CD4-positive, alpha-beta T cell treated with Interferon gamma for 1 hour (primary cell): ENCODE measurements at places on chromosomes 4 and X.

DNA sequence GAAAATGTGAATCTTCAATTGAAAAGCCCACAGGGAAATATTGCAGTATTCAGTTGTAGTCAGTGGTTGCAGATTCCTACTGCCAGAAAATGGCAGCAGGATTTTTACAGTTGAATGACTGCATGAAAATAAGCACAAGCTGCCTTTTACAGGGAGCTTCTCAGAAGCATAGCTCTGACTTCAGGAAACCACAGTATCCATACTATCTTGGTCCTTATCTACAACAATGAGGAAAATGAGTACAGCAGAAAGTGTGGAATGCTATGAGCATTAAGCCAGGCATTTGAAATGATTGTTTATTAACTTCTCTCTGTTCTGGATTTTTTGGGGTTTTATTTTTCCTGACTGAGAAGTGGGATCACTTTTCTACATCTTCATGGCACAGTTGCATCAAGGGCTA, 34.6 kb upstream of the PRRG1 start:
- no peak for DNase-seq

GRCh38 chrX:78327370-78328086, at the start of gene CYSLTR1:
TSS of gene CYSLTR1 (minus strand) at chrX:78327611. CDS start at chrX:78273746, 53,865 bp downstream.
- DNase-seq: peak; percentile 1

- no peak for DNase-seq
These were observed 5.9 kb downstream of the BCOR start for GRCh38 chrX:40091691-40092421.

DNA sequence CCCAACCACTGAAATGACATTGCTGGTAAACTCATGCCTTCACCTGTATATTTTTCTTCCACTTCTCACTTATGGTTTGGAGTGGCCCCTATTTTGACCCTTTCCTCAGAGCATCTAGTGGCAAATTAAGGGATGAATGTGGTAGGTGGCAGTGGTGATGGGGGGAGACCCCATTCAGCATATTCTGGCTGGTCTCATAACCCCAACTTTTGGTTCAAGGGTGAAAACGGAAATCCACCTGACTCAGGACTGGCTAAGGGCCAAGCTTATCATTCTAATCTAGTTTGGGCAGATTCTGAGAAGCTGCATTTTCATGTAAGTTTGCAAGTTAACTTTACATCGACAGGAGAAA, 47.0 kb upstream of the NSUN7 start:
- DNase-seq: no peak

DNA sequence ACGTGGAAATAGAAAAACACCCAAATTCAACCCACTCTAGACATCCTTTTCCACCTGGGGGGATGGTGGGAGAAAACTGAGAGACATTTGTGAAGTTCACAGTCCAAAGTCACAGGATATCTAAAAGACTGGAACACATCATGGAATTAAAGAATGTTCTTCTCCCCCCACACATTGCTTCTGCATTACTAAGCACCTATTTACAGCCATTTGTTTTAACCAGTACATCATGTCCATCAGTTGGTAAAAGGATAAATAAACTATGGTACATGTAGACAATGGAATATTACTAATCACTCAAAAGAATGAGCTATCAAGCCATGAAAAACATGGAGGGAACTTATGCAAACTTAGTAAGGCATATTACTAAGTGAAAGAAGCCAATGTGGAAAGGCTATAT, 185.5 kb upstream of the ANXA10 start:
- DNase-seq: no peak

DNA sequence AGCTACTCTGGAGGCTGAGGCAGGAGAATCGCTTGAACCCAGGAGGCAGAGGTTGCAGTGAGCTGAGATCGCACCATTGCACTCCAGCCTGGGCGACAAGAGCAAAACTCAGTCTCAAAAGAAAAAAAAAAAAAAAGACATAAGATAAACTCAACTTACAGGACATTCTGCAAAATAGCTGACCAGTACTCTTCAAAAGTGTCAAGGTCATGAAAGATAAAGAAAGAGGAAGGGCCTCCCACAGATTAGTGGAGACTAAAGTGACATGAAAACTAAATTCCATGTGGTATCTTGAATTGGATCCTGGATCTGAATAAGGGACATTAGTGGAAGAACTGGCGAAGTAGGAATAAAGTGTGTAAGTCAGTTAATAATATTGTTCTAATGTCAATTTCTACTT, 63.3 kb downstream of the ZNF182 start:
- DNase-seq: no peak

GRCh38 chrX:38768079-38768478, 33.2 kb upstream of the MID1IP1 start:
- no peak for DNase-seq

DNA sequence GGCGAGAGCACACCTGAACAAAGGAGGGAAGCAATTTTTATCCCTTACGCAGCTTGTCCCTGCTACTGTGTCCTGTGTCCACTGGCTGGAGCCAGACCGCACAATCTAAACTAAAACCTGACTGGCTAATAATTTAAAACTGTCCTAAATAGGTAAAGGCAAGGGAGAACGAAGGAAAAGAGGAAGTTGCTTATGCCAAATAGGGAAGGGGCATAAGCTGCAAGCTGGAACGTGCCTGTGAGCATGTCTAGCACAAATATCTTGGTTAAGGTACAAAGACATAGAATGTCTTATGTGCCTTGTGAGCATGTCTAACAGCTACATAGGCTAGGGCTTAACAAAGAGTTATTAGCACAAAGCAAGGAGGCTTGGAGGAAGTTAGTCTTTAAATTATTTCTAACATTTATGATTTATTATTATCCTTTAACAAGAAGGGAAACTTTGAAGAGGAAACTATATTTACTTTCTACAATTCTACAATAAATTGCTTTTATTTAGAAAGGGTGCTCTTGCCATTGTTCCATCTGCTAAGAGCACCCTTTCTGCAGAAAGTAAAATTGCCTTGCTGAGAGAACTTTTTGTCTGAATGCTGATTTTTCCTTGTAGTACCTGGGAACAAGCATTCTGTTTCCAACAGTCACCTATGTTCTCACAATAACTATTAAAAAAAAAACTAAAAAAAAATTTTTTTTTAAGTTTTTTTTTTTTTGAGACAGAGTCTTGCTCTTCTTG, 80.6 kb upstream of the CBR4 start:
- DNase-seq: no peak

DNA sequence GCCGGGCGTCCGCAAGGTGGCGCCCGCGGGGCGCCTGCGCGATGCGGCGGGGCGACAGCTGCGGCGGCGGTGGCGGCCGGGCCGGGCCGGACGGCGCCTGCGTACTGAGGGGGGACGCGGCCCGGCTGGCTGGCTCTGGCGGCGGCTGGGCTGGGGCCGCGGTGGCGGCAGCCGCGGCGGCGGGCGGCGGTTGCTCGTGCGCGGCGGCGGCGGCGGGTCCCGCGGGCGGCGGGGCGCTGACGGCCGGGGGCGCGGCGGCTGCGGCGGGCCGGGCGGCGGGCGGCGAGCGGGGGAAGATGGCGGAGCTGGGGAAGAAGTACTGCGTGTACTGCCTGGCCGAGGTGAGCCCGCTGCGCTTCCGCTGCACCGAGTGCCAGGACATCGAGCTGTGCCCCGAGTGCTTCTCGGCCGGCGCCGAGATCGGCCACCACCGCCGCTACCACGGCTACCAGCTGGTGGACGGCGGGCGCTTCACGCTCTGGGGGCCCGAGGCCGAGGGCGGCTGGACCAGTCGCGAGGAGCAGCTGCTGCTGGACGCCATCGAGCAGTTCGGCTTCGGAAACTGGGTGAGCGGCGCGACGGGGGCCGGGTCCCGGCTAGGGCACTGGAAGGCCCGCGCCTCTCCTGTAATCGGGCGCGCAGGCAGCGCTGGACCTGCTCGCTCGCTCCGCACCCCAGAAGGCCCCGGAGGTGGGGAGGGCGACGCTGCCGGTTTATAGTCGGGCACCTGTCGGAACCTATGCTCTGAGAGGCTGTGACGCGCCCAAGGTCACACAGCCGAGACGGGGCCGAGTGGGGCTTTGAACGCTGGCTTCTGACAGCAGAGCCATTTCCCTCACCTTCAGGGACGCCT, at the start of gene TADA2B:
Gene TADA2B (plus strand): TSS at position 89 of the 853 bp plus-strand sequence. CDS start 208 bp downstream, at position 297.
- peak; percentile 61 for DNase-seq

GRCh38 chr4:70802928-70803580, 36.6 kb downstream of the GRSF1 start:
- DNase-seq: no peak

GRCh38 chrX:43505769-43506168, 150.3 kb upstream of the MAOA start:
- no peak for DNase-seq

GRCh38 chr4:76208005-76208765, 5.4 kb downstream of the SCARB2 start:
- DNase-seq: no peak
